ENCODE measurements at places on chromosomes 13 and 19. TPM values are rescaled to one million over a fixed set of nuclear protein-coding genes. Genes with fewer than 3 reads are reported as not detected.
A peak's percentile ranks its signal among the peaks of the same experiment; 100 is the strongest.

DNA sequence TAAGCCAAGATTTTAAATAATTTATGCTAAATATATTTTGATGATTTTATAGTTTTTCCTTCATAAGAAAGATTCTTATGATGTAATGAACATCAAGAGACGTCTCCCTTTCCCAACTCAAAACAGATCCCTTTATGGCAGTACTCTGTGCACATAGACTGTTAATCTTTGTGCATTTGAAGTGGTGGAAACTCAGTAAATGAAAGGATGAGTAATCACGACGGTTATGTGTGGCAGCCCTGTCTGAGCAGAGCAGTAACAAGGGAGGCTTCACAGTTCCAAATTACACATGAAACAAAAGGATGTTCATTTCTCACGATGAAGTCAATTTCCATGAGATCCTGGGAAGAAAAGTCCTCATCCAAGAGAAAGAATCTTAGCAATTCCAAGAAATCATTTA lies 498.1 kb downstream of the KLF5 start:
- DNase-seq = no peak

DNA sequence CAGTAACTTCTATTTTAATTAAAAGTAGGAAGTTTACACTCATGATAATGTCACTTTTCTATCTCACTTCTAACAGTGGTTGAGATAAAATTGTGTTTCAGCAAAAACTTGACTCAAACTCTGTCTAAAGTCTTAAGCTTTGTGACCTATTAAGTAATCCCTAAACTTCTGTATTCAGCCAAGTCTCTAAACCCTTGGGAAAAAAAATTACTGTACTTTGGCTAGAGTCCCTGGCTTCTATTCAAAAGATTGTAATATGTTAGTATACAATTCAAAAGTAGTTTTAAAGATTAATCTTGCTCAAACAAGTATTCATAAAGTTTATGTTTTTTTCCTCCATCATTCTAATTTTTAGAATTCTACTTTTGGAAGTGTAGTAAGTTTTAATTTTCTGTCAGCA lies 1248.8 kb downstream of the UQCRFS1 start:
- no peak for DNase-seq

GRCh38 chr13:102580552-102581169 lies 16.1 kb upstream of the TPP2 start:
- DNase-seq = peak; percentile 32

- DNase-seq = no peak
Observed at GRCh38 chr19:10640361-10640760, 13.8 kb upstream of the ILF3 start.

LIM2 gene
- not detected for total RNA-seq

GRCh38 chr19:57651654-57651996 lies 17.1 kb upstream of the ZSCAN4 start:
- no peak for DNase-seq

CLEC17A gene
- 0.42 TPM for total RNA-seq

TMEM255B gene
- total RNA-seq = 3.8 TPM

DNA sequence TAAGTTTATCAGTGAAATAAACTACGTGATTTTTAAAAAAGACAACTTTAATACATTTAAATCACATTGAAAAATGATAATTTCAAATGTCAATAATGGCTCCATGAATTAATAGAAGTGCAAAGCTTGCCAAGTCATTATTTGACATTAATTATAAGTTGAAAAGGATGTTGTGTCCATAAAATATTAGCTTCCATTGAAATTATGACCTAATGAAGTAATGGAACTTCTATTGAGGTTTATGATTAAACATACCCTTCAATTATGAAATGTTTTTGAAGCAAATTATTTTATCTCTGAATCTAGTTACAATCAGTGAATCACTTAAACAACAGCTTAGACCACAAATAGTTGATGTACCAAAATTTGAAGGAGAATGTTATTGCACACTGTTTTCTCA lies 144.2 kb downstream of the SLITRK6 start:
- no peak for DNase-seq

DNA sequence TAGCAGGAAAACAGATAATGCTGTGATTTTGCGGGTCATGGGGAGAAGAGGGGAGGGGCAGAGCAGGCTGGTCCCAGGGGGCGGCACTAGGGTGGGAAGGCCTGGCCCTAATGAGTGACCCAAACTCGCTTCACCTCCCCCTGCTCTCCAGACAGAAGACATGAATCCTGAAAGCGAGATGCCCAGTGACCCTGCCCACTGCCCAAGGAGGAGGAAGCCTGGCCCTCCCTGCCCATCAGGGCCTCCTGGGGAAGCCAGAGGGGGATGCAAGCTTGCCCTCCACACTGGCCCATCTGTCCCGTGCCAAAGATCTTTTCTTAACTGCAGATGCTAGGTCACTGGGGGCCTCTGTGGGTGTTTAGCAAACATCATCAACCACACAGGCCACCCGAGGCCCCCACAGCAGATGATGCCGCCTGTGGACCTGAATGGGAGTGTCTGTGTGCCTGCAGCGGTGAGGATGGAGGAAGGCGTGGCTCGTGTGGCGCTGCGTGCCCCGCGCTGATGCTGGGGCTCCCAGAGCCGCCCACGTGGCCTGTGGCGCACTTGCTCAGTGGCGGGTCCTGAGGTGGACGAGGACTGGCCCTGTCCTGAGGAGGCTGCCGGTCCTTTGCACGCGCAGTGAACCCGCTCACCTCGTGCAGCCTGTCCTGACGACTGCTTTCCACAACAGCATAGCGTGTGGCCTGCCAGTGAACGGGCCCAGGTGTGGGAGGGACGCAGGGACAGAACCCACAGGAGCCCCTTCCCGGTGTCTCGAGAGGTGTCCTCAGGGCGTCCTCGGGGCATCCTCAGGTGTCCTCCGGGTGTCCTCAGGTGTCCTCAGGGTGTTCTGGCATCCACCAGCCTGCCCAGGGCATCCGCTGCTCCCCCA lies 80.5 kb upstream of the MCF2L start:
- DNase-seq = no peak

ZSCAN18 gene
- total RNA-seq = 8.0 TPM

TPTE2 gene
- total RNA-seq = not detected

ATP4A gene
- total RNA-seq = not detected

GRCh38 chr13:40381935-40382764 lies 284.3 kb downstream of the FOXO1 start:
- DNase-seq = no peak

DMPK gene
- 8.4 TPM for total RNA-seq

DNA sequence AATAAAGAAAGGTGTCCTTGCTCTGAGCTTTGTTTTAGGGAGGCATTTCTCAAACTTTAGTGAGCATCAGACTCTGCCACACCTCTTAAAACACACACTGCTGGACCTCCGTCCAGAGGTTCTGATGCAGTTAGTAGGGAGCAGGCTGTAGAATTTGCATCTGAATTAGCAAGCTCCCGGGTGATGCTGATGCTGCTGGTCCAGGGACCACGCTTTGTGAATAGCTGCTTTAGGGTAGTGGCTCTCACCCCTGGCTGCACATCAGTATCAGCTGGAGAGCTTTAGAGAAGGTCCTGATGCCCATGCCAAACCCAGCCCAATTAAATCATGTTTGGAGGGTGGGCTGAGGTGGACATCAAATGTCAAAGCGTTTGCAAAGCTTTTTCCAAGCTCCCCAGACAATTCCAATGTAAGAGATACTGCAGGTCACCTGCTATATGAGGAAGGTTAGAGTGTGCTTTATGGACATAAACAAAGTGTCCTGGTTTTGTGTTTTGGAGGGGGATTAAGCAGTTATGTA lies 3.6 kb downstream of the HTR2A start:
- DNase-seq = no peak

IZUMO2 gene
- total RNA-seq = not detected

- no peak for DNase-seq
Observed at GRCh38 chr19:2798733-2799132, 13.4 kb downstream of the THOP1 start.

GRCh38 chr19:30906871-30907270 lies 442.4 kb downstream of the TSHZ3 start:
- DNase-seq = no peak

DNA sequence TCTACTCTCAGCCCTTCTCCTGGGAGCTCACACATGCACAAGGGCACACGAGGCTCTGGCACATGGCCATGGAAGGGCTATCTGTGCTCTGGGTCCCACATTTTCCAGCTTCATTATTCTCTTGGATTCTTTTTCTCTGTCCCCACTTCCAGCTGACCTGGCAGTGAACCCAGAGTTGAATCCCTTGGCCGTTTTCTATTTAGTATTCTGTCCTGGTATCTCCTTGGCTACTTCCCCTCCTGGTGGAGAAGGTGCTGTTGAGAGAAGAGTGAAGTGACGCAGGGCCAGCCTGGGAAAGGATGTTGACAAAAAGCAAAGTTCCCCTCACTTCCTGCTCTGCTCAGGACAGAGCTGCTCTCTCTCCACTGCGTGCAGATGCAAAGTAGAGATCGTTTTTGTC lies 303.1 kb downstream of the IRS2 start:
- DNase-seq = no peak

- DNase-seq = no peak
Observed at GRCh38 chr13:113448545-113448884, 4.8 kb downstream of the ADPRHL1 start.

PCSK4 gene
- total RNA-seq = 1.3 TPM

- DNase-seq = no peak
Observed at GRCh38 chr13:39099231-39099630, 61.0 kb downstream of the NHLRC3 start.

- no peak for DNase-seq
Observed at GRCh38 chr19:6063576-6064335, 46.5 kb downstream of the RFX2 start.

AZU1 gene
- not detected for total RNA-seq

ZNF66 gene
- 3.6 TPM for total RNA-seq

GRCh38 chr19:48444936-48445200 lies 915 bp upstream of the GRWD1 start:
- DNase-seq = no peak

DNA sequence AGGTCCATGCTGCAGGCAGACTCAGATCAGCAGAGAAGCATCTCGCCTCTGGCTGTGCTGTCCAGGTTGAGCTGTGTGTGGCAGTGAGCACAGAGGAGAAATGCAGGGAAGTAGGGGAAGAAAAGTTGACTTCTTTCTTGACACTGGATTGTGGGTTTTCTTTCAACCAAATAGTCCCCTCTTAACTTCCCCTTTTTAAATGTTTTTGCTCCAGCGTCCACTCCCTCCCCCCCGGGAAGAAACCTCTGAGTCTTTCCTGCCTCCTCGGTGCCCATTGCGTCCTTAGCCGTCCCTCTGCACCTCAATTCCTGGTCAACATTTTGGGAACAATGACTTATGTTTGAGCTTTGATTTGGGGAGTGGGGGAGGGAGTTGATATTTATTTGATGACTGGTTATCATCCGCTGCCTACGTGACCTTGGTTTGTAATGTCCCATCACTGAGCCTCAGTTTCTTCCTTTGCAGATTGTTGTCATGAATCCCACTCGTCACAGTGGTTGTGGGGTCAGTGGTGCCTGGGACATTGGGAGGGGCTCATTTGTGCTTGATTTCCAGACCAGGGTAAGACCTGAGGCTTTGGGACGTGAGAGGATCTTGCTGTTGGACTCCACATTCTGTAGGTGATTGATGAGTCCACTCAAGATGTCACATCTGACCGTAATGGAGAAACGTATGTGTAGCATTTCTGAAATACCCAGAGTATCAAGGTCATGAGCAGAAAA lies at the start of gene LILRB2:
LILRB2 (minus strand) TSS at position 104 of the 722 bp plus-strand sequence. CDS start 614 bp downstream, outside the sequence.
- DNase-seq = no peak

GRCh38 chr13:98410612-98411011 lies 166.3 kb downstream of the STK24 start:
- DNase-seq = no peak

- no peak for DNase-seq
Observed at GRCh38 chr13:75738841-75739240, 102.7 kb downstream of the LMO7 start.

- DNase-seq = no peak
Observed at GRCh38 chr19:19500975-19501644, 14.2 kb downstream of the TSSK6 start.

DNA sequence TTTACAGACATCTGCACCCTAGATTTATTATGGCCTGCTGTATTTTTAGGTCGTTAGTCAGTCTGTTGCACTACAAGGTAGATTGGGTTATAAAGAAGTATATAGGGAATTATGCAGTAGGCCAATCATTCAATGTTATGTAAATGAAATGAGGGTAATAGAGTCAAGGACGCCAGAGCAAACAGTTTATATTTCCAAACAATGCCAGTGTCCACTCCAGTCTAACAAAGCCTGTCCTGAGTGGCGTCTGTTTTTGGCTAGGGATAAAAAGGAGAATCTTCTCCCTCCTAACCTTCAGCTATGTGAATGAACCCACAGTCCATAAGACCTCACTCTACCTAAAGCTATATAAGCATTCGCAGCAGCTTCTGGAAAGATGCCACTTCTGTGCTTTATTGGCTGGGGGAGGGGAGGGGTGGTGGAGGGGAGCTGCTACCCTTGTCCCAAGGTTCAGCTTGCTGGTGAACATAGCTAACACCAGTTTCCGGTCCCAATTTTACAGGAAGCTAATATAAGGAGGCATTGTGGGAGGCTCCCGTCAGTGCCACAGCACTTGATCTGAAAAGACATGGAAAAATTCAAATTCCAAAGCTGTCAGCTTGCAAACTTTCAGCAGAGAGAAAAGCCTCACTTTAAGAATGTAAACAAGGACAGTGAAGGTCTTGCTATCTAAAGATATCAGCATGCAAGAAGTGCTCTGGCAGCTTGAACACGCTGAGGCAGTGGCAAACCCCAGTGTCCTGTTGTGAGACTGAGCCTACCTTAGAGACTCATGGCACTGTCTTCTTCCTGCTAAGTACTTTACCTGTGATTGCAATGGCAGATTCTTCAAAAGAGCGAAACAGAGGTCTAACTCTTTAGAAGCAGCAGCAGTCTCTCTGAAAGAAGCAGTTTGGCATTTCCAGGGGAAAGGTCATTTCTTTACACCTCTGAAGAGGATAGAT lies 369.9 kb downstream of the PCDH9 start:
- DNase-seq = no peak

DNA sequence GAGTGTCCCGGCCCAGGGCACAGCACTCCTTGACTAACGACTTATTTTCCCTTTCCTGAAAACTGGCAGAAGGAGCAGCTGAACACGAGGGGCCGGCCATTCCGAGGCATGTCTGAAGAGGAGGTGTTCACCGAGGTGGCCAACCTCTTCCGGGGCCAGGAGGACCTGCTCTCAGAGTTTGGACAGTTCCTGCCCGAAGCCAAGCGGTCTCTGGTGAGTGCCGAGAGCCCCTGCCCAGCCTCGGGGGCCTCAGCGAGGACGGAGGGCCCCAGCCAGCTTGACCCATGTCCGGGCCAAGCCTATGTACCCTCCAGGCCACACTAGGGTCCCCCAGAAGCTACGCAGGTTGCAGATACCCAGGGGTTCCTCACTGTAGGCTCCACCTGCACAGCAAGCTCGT lies 17.7 kb downstream of the SIN3B start:
- no peak for DNase-seq

Measured in Daoy (cell line).